T-helper 2 cell (primary cell): ENCODE measurements at places on chromosomes 6 and 20.

GRCh38 chr20:36654506-36654905 lies 8.5 kb upstream of the SLA2 start:
- no peak for DNase-seq

GRCh38 chr6:149923327-149923986 lies 536 bp upstream of the RAET1G start:
- no peak for DNase-seq

DNA sequence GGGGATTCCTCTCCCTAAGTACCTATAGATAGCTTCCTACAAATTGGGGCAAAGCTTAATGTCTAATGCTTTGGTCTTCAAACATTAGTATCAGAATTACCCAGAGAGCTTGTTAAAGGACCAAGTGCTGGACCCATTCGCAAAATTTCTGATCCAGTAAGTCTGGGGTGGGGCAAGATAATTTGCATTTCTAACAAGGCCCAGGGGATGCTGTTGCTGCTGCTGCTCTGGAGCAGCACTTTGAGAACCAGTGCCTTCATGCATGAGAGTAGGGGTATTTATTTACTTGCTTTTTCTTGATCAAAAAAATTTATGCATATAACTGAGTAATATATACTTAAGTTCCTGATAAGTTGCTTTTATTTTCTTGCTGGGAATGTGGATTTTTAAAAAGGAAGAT lies 24.5 kb upstream of the COL19A1 start:
- no peak for DNase-seq

GRCh38 chr6:41642960-41643898 lies 5.0 kb downstream of the MDFI start:
- DNase-seq = no peak

DNA sequence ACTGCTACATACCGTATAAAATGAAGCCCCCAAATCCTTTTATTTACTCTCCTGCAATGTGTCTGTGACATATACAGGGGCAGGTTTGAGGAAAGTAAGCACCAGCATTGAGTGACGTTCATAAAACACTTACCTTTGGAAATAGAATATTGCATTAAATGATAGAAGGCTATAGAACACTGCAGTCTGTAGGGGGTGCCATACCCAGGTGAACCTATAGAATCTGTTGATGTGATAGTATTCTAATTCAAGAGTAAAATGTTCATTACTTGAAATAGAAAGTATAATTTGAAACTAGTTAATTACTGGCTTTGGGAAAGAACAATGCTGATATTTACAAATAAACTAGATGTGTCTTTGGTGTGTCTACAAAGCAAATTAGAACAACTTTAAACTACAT lies 47.0 kb upstream of the PRL start:
- DNase-seq = no peak

- no peak for DNase-seq
Observed at GRCh38 chr6:122042960-122043735, 356.3 kb upstream of the HSF2 start.

- no peak for DNase-seq
Observed at GRCh38 chr20:8811801-8812594, 256.9 kb upstream of the PLCB4 start.

- DNase-seq = no peak
Observed at GRCh38 chr20:7308163-7308562, 540.7 kb downstream of the BMP2 start.

DNA sequence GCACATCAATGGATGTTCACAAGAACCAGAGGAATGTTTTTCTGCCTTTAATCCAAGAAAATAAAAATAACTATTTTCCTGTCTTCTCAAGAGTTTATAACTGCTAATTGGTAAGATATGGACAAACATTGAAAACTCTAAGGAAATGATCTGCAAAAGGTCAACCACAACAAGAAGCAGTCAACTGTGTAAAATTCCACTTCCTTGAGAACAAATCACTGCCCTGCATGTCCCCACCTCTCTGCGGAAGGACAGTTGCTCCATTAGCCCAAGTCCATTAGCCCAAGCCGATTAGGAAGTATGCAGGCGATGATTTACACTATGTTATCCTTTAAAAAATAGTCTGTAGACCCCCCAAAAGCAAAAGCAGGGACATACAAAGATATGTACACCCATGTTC lies 27.6 kb downstream of the SLC22A23 start:
- DNase-seq = no peak

GRCh38 chr20:1265226-1265915 lies 723 bp upstream of the SNPH start:
- DNase-seq = no peak

GRCh38 chr6:12150812-12151432 lies 138.8 kb downstream of the HIVEP1 start:
- DNase-seq = no peak

DNA sequence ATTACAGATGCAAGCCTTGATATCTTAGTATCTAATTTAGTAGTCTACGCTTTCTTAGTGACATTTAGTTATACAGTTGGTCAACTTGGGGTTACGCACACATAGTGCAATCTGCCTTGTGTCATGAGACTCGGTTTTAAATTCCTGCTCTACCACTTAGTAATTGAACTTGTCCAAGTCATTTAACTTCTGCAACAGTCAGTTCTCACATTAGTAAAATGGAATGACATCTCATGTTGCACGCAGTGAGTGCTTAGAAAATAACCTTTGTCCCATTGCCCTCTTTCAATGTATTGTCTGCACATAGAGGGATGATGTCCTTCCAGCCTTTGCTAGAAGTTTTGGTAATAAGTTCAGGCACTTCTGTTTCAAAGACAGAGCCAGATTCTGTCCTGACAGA lies 48.6 kb downstream of the TMEM170B start:
- no peak for DNase-seq

- no peak for DNase-seq
Observed at GRCh38 chr6:156590482-156590881, 186.7 kb upstream of the ARID1B start.

DNA sequence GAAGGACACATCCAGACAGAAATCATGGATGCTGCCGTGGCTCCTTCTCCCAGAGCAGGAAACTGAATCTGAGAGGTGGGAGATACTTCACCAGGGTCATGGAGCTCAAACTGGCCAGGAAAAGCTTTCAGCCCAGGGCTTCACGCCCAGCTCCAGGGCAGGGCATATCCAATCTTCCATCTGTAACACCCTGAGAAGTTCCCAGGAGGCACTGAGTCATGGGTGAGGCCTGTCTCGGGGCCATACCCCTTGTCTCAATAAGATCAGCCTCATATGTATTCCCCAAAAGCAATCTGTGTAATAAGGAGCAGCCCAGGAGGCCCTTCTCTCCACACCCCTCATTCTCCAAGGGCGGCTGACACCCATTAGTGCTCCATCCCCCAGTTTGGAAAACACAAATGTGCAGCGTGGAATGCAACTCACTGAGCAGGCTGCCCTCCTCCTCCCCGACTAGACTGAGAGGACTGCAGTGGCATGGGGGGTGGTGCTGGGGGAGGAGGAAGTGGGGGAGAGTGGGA lies 439.3 kb upstream of the SULF2 start:
- DNase-seq = no peak

DNA sequence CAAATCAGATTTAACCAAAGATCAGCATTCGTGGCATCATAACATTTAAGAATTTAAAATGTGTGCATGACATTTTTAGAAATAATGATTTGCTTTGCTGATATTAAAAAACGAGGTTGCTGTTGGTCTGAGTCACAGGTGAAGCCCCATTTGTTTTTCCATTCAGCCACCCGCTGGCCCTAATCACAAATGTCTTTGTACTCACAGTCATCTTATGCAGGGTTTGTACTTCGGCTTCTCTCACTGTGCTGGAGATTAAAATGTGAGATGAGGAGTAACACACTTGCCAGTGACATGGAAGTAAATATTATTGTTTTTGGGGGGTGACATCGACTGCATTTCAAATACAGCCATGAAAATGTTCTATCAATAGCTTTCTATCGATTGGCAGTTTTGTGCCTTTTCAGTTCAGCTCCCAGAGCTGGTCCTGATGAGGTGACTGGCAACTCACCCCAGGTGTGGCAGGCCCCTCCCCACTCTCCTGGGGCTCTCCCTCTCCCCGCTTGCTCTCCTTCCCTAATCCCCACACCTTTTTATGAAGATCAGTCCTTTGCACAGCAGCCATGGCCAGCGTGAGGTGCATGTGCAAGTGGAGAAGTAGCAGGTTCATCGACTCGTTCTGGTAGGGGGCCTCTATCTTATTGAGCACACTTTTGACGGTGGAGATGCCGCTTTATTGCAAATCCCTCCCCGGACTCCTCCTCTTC lies 58.8 kb upstream of the FUCA2 start:
- no peak for DNase-seq

DNA sequence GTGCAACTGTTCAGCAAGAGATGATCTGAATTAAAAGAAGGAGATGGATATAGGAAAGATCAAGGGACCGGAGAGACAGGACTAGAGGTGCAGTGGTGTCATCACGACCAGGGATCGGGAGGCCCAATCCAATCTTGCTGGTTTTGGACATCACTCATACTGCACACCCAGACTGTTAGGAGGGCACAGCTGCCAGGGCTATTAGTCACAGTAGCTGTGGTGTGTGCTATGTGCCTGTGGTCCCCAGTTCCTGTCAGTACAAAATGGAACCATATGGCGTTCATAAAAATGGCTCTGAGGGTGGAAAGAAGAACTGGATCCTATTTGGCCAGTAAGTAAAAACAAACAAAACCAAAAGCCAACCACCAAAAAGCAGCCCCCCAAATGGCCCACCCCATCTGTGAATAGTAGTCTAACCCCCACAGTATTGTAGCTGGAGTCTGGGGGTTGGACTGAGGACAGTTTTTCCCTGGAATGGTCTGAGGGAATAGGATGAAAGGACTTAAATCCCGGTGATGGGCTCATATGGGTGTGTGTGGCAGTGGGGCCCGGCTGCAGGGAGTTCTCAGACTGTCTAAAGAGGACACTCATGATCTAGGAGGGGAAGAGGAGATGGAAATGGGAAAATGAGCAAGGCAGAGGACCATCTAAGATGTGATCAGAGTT lies 9.3 kb upstream of the NNAT start:
- DNase-seq = no peak

- DNase-seq = no peak
Observed at GRCh38 chr6:137157601-137158000, 15.8 kb downstream of the IL22RA2 start.

GRCh38 chr6:80792151-80792550 lies 685.7 kb downstream of the BCKDHB start:
- no peak for DNase-seq

DNA sequence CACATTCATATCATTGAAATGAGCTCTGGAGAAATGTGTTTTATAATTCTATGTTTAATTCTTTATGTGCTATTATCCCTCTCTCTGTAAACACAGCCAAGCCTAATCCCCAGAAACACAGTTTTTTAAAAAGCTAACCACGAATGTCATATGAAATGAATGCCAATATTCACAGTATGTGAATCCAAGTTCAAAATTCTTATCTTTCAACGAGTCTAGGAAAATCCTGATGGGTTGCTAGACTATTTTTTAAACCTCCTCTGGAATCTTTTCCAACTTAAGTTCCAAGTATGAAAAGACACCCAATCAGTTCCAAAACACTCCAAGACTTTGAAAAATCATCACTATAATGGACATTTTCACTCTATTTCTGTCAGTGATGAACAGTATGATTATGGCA lies 689.3 kb downstream of the HACE1 start:
- no peak for DNase-seq

DNA sequence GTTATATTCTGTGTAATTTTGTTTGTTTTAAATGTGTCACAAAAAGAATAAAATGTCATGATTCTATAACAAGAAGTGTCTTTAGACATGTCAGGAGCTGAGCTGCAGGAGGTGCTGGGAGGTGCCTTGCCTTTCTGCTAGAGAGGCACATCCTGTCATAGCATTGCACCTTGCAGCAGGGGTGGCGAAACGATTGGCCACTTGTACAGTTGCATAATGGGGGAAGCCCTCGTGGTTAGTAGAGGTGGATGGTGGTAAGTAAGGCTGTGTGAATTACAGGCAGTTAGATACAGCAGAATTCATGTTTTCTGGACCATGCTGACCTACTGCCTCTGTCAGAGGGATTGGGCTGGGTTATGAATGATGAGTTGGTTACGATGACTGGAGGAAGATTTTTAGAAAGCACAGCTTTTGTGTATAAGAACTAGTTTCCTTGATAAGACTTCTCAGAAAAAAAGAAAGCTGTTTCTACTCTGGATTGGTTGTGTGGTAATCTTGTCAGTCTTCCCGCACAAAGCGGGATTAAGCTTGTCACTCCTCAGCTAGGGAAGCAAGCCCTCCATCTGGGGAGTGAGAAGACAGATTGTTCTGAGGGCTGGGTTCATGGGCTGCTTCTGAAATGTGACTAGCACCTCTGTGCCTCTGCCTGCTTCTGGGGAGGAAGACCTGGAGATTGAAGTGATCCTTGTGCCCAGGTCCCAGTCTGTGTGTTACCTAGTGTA lies 74.9 kb downstream of the FOXO3 start:
- peak; percentile 72 for DNase-seq

- no peak for DNase-seq
Observed at GRCh38 chr6:101393251-101393828, at the start of gene GRIK2. Gene GRIK2, plus strand, starts transcription at chr6:101393708.

GRCh38 chr20:33666293-33667244 lies at the start of gene ACTL10:
Gene ACTL10, plus strand, starts transcription at chr20:33666943. Its CDS starts 555 bp downstream, at chr20:33667498.
- DNase-seq = peak; percentile 63

DNA sequence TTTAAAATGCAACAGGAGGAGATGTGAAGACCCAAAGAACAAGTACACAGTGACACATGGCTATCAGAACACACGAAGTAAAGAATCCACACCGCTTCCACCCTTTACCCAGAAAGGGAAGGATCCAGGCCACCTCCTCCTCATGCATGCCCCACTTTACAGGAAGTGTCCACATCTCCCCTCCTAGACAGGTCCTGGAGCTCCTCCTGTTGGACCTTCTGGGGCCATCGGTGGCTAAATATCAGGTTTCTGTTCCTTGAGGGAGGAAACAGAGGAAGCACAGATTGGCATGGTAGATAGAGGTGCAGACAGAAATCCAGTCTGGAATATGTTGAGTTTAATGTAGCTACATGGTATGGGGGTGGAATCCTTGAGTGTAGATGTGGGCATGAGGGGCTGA lies 10.9 kb downstream of the NINL start:
- no peak for DNase-seq

DNA sequence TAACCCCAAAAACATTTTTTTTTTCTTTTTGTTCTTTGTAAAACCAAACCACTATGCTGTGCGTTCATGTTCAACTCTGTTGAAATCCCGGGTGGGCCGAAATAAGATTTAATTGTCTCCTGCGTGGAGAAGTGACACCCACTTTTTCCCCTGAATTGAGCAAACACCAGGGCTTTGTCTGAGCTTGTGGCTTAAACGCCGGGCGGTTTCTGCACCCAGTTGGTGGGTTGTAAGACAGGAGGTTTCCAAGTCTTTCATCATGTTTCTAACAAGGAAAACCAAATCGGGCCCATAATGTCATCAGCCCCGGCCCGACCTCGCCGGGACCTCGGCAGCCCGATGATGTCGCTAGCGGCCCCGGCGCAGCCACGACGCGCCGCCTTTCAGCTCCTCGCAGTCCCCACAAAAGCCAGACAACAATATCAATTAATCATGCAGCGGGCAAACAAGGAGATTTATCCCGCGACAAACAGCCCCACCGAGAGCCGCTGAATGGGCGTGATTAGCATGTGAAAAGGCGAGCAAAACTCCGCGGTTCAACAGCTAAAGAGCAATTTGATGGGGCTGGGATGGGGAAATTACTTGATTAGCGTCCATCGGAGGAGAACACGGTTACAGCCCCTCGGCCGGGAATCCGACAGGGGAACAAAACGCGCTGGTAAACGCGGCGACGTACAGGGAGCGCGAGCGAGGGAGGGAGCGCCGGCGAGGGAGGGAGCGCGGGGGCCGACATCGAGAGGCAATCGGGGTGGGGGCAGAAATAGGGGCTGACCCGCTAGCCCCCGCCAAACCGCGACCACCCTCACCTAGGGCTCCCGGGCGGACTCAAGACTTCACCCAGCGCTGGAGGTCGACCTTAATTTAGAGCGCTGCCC lies 5.3 kb downstream of the LINC00237 start:
- DNase-seq = no peak
